Pons (tissue), 1 donor: ENCODE measurements at places on chromosomes 11 and 22.

DNA sequence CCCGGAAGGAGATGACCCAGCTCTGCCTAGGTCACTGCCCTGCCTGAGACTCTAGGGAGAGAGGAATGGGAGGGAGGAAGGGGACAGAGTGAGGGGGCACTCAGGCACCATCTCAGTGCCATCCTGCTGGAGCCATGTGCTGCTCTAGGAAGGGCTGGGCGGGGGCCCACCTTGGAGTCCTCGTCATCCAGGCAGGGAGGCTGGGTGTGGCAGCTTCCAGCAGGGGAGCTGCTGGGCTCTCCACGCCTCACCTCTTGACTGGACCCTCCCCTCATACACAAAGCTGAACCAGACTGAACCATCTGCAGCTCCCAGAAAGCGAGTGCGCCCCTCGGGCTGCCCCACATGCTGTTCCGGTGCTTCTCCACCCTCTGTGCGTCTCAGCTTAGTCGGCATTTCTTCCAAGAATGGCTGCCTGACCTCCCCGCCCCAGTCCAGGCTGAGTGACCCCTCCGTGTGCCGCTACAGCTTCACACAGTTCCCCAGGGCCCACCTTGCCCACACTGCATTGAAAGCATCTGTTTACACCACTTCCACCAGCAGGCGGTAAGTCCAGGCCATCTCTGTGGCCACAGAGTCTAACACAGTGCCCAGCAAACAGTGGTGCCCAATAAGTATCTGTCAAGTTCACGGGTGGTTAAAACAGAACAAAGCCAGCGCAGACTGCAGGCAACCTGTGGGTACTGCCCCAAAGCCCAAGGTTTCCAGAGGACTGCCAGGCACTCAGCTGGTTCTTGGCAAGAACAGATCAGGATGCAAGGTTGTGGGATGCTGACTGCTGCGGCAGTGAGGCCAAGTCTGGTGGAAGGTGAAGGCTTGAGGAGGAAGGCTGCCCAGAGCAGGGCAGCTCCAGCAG lies 9.4 kb upstream of the TRIM29 start:
- DNase-seq = no peak

GRCh38 chr11:8754241-8754640 lies 71.6 kb downstream of the RPL27A start:
- DNase-seq = no peak

GRCh38 chr11:2725368-2726300 lies 25.8 kb upstream of the KCNQ1OT1 start:
- no peak for DNase-seq

GRCh38 chr11:27650988-27651387 lies 49.3 kb downstream of the BDNF start:
- no peak for DNase-seq

DNA sequence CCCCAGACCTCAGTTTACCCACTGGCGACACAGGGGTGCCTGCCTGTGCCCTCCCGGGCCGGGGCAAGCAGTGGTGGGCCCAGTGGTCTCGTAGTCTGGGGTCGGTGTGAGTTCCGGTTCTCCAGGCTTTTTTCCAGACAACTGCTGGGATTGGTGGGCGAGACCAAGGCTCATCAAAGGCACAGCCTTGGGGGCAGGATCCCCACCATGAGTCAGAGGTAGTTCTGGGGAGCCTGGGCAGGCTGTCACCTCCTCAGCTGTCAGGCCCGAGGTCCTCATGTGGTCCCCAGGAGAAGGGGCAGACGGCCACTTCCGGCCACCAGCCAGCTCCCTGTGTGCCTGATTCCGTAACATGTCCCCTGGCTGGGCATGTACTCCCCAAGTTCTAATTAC lies 827 bp upstream of the MUC2 start:
- DNase-seq = no peak
